ENCODE measurements at places on chromosomes 5 and 9. TPM values are rescaled to one million over a fixed set of nuclear protein-coding genes. Genes with fewer than 3 reads are reported as not detected.
A peak's percentile ranks its signal among the peaks of the same experiment; 100 is the strongest.

- DNase-seq = peak; percentile 25
Observed at GRCh38 chr9:114314881-114315722, 7.8 kb upstream of the ORM1 start.

GRCh38 chr9:122986010-122986409, 45.2 kb downstream of the RABGAP1 start:
- DNase-seq = no peak

Gene LCNL1
- total RNA-seq = not detected

- DNase-seq = no peak
Observed at GRCh38 chr5:107633171-107633901, 37.4 kb downstream of the EFNA5 start.

DNA sequence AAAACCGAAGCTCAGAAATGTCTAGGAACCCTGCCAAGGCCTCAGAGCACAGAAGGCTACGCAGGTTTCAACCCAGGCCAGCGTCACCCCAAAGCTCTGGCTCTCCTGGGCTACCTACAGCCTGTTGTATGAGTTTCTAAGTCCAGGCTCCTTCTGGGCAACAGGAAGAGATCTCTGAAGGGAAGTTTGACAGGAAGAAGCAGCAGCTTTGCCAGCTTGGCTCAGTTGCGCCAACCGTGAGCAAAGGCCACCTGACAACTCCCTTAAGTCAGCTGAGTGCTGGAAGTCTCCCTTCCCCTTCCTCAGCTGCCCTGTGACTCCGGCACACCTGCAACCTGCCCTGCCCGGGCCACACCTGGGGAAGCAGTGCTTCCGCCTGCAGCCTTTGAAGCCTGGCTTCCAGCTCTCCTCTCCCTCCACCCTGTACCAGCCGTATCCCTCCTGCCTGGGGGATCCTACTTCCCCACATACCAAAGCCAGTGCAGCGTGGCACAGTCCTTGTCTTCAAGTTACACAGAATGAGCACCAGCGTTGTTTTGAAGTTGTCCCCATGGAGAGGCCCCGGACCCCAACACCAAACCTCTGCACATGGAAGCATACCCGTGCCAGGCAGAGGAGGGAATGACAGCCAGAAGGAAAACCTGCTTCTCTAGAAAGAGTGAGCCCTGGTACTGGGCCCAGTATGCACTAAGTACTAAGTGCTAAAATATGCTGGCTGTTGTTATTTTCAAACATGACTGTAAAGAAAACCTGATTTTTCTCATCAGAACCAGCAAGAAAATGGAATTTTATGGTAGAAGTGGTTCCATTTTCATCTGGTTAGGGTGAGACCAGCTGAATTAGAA, 36.5 kb downstream of the SHB start:
- DNase-seq = peak; percentile 42

Gene C5
- total RNA-seq = 0.64 TPM

Gene SLC46A2
- not detected for total RNA-seq

DNA sequence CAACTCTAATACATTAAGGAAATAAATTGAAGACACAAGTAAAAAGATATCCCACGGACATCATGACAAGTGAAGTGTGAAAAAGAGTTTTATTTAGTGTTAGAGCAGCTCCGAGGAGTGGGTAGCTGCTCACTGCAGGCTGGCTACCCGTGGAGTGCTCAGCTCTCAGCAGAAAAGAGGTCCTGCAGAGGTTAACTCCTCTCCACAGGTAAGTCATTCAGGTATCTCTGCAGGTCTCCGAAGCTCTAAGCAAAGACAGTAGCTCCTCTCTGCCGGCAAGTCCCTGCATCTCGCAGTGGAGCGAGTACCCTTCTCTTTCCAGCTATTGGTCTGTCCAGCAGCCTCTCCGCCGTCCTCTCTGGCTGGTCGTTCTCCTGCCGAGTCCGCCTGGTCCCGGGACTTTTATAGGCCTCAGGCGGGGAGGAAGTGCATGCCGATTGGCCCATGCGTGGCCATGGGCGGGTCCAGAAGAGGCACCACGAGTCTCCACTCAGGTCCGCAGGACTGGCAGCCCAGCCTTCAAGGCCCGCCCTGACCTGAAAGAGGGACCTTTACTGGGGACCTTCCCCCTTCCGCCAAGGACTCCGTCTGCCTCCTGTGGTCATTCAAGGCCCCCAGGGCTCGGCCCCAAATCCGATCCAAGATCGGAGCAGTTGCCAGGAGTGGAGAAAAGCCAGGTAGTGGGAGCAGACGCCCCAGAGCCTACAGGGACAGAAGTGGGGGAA, 29.9 kb downstream of the BTNL9 start:
- DNase-seq = no peak

Gene FLT4
- total RNA-seq = under 0.01 TPM

Gene CDX1
- total RNA-seq = not detected

DNA sequence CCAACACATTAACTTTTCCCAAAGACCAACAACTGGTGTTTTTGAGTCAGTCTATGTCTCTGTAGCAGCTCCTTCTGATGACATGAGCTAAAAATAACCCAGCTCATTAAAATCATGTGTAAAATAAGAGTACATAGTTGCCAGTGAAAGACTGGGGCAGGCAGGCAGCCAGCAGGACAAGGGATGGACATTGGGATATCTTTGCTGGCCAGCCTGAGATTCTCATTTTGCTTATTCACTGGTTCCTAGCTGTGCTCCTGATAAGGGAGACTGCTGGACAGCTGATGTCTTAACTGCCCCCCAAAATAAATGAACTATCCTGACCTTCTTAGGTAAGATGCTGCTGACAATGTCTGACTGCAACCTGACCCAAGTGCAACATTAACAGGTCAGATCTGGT, 33.9 kb downstream of the EPB41L4B start:
- no peak for DNase-seq

Gene PCDHGA6
- total RNA-seq = under 0.01 TPM

Gene IFNA13
- not detected for total RNA-seq

DNA sequence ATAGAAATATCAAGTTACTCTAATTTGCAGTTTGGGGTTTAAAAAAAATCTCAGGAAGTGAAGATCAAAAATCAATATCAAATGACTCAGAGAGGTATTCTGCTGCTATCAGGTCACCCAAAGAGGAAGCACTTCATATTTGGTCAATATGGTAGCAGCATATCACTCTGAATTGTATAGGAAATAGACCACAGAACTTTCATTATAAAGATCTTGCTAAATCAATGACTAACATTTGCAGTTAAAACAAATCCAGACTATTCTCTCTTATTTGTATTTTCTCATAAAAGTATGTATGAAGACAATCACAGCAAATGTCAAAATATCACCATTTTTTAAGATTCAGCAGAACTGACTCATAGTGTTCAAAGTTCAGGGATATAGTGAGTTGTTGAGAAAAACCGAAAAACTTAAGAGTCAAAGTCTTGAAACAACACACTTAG, 105.8 kb upstream of the PCSK1 start:
- DNase-seq = no peak

DNA sequence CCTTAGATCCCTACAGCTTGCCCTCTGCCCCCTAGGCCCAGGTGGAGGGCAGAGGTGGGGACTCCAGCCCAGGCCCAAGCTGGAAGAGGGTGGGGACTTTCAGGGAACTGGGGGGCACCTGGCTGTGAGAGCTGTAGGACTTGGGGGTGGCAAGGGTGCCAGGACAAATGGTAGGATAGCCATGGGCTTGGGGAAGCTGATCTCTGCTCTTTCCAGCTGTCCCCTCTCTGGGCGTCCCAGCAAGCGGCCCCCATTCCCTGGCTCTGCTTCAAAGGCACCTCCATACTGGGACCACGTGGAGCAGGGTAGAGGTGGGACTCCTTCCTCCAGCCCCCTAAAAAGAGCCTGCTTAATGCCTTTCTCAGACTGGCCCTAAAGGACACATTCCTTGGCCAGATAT, 385 bp downstream of the LTC4S start:
- DNase-seq = no peak

GRCh38 chr9:109447329-109448076, 50.6 kb downstream of the PTPN3 start:
- DNase-seq = peak; percentile 48

- no peak for DNase-seq
Observed at GRCh38 chr9:133633681-133634080, 2.5 kb upstream of the DBH start.

Gene SLC6A3
- not detected for total RNA-seq

Gene PCDHA4
- total RNA-seq = 0.77 TPM

- DNase-seq = peak; percentile 22
Observed at GRCh38 chr9:86322973-86323644, 31.1 kb downstream of the TUT7 start.

GRCh38 chr5:143923634-143924266, 111.8 kb downstream of the HMHB1 start:
- DNase-seq = peak; percentile 71

- DNase-seq = no peak
Observed at GRCh38 chr5:146107901-146108300, 2.5 kb upstream of the PLAC8L1 start.

DNA sequence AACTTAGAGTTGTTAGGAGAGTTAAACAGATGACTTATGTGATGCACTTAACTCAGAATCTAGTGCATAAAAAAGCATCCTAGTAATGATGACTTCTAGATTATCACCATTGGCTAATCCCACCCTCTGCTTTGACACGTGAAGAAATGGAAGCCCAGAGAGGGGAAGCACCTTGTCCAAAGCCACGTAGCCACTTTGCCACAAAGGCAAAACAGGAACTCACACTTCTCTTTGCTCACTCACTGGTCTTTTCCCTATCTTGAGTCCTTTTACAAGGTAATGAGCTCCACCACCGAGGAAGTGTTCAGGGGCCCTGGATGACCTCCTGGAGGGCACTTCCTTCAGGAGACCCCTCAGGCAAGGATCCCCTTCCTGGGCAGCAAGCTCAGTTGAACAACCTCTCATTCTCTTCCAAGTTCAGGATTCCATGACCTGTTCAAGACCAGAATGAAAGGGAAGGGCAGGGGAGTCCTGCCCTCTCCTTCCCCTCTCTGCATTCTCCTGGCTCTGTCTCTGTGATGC, 89.7 kb downstream of the HRH2 start:
- no peak for DNase-seq
